ENCODE measurements at places on chromosomes 7 and 10.

GRCh38 chr7:21565614-21566013 lies 22.8 kb downstream of the DNAH11 start:
- DNase-seq, result no peak

DNA sequence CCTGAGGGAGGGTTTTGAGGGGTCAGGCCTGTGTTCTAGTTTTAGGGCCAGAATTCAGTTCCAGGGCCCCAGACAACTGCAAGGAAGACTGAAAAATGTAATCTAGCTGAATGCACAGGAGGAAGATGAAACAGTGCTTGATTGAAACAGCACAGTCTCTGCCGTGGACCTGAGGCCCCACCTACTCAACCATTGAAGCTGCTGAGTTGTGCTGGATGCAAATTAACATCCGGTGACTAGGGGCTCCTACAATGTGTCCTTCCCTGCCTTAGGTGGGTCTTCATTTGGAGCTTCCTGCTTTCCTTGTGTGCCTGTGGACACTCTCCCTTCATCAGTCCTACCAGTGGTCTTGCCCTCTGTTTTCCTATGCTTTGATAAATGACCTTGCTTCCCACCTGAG lies 5.7 kb downstream of the GLRX3 start:
- no peak for DNase-seq

DNA sequence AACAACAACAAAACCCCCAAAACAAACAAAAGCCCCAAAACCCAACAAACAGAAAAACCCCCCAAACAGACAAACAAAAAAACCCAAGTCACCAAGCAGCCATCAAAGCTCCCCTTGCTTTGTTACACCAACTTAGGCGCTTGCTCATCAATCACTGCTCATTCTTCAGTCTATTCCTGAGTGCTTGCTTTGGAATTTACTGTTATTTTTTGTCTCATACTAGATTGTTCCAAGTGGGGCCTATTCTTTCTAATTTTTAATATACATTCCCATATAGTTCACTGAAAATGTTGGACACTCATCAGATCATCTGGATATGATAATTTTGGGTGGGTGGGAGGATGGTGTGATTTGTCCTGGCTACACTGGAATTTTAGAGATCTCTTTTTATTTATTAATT lies 126.0 kb upstream of the JCAD start:
- no peak for DNase-seq

DNA sequence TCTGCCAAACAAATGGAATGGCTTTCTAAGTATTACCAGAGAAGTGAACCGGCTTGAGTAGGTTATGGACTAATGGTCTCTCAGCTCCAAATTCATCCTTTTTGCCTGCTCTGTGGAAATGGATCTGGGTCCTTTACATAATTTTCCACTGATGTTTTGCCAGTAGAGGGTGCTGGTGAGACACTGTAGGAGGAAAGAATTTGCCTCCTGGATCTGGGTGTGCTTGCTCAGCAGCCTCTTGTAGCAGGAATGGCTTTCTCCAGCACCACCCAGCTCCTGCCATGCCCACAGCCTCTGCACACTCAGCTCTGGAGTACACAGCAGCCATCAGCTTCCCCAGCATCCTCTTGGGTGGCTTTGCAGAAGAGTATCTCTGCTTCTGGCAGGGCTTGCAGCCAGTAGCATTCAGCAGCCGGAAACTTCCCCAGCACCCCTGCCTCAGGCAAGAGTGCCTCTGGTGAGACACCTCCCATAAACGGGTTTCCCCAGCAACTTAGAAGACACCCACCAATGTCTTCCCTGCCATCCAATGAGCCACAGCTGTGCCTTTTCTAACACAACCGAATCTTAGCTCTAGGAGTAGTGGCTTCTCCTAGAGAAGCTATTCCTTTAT lies 235.0 kb upstream of the PLPP4 start:
- peak; percentile 66 for DNase-seq

DNA sequence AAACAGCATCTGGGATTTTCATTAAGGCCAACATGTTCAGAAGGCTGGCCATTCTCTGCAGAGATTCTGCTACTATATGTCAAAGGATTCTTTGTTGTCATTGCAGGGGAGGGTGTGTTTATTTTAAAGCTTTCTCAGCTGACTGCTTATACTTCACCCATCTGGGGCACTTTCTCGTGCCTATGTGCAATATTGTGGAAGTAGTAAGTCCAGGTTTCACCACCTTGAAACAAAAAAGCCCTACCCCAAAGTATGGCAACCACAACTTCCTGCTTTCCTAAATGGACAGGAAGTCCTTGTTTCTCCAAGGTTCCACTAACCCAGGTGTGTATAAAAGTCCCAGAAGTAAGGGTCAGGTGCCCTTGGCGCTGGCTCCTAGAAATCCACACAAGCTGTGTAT lies 58.7 kb upstream of the COL1A2 start:
- DNase-seq, result no peak
